Activated T-helper 2 cell treated with anti-CD3 and anti-CD28 coated beads, Interferon-gamma antibody, Interleukin-2, Interleukin-4, amounts not matched to agents 10 μg/mL and 5 μg/mL and 100 μg/mL, durations not matched to agents 14 hours and 24 hours and 36 hours (primary cell): ENCODE measurements at places on chromosomes 11 and 22.

- no peak overlapping the region for H3K27ac ChIP-seq
- DNase-seq = no peak
- H3K4me3 ChIP-seq = no peak overlapping the region
- H3K27me3 ChIP-seq = peaks cover 35% of the 10 kb centered on the region
- H3K36me3 ChIP-seq = no peaks in the 10 kb centered on the region
These were observed 47.1 kb downstream of the ASCL2 start for GRCh38 chr11:2223153-2223794.

DNA sequence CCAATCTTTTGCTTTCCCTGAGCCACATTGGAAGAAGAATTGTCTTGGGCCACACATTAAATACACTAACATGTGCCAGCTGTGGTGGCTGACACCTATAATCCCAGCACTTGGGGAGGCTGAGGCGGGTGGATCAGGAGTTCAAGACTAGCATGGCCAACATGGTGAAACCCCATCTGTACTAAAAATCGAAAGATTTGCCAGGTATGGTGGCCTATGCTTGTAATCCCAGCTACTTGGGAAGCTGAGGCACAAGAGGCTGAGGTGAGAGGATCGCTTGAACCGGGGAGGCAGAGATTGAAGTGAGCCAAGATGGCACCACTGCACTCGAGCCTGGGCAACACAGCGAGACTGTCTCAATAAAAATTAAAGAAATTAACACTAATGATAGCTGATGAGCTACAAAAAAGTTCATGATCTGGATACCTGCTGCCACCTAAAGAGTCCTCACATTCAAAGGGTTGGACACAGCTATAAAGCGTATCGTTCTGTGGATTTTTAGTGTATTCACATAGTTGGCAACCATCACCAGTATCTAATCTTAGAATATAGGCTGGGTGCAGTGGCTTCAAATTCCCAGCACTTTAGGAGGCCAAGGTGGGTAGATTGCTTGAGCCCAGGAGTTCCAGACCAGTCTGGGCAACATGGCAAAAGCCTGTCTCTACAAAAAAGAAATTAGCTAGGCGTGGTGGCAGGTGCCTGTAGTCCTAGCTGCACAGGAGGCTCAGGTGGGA, 3.4 kb upstream of the LDHC start:
- no peak overlapping the region for H3K4me3 ChIP-seq
- H3K27me3 ChIP-seq = no peaks in the 10 kb centered on the region
- H3K27ac ChIP-seq = peak overlapping the region; percentile 35
- no peak for DNase-seq
- peaks cover 39% of the 10 kb centered on the region for H3K36me3 ChIP-seq
- H3K4me1 ChIP-seq = peaks cover 11% of the 10 kb centered on the region

DNA sequence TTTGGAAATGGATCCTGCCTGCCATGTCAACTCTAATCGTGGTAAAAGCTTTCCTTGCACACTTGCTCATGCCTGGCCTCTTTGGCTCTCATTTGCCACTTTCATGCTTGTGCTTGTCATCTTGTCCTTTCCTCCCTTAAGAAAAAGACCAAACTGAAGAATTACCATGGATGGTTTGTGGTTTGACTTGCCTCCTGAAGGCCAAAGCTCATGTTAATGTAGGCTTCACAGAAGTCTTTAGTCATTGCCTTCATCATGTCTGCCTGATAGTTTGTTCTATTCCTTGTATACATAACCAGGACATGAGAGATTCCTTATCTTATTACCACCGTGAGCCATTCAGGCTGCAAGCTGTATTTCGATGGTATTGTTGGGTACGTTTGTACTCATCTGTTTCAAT, 17.3 kb downstream of the TEAD1 start:
- H3K36me3 ChIP-seq = no peaks in the 10 kb centered on the region
- no peak overlapping the region for H3K27ac ChIP-seq
- H3K27me3 ChIP-seq = peaks cover 73% of the 10 kb centered on the region
- no peak for DNase-seq
- no peak overlapping the region for H3K4me3 ChIP-seq

DNA sequence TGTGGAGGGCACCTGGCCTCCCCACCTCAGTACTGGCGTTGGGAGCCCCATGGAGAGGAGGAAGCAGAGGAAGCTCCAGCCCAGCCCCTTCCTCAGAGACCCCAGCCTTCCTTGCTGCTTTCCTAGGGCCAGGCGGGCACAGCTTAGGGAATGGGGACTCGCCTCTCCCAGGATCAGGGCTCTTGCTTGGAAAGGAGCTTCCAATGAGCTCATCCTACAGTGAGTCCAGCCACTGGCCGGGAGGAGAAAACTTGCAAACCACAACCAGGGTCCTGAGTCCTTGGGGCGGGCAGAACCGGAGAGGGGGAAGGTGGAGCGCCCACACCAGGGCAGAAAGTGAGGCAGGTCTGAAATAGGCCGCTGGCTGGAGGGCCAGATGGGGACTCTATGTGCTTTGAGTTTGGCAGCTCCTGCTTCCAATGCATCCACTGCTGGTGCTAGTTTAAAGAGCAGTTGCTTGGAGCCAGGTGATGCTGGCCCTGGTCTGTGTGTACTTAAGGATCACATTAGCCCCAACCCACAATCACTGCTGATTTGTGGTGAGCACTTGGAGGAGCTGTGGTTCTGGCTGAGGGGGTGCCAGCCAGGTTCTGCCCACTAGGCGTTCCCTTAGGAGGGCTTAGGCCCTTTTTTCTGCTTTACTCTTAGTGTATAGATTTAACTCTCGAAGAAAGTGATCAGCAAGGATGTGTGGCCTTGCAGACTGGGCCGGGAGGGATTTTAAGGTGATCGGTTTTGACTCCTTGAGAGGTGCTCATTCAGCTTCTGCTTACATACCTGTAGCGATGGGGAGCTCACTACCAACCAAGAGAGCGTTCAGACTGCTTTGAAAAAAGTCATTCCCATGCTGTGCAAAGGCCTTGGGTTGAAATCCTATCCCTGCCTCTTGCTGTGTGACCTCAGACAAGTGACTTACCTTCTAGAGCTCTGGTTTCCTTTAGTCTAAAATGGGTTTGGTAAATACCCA, 81.9 kb downstream of the TP53I11 start:
- DNase-seq = no peak
- no peaks in the 10 kb centered on the region for H3K36me3 ChIP-seq

DNA sequence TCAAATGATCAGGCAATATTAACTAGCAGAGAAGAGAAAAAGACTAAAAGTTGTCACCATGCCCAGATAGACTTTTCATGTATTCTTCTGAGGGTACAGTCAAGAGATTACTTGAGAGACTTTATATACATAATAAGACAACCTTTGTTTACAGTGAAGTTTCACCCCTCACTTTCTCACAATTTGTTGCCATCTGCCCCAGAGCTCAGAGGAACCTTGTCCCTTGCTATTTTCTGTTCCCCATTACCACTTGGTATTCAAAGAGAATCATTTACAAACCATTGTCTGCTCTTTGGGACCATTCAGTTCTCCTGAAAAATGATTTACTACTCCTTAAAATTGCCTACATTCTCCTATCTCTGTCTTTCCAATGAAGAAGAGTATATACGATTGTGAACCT, 544.6 kb downstream of the CNTN5 start:
- H3K36me3 ChIP-seq = no peaks in the 10 kb centered on the region
- no peak overlapping the region for H3K4me3 ChIP-seq
- H3K27ac ChIP-seq = no peak overlapping the region
- DNase-seq = no peak
- no peaks in the 10 kb centered on the region for H3K4me1 ChIP-seq
- no peaks in the 10 kb centered on the region for H3K27me3 ChIP-seq
